ENCODE measurements at places on chromosomes 3 and 15.
A peak's percentile ranks its signal among the peaks of the same experiment; 100 is the strongest.

DNA sequence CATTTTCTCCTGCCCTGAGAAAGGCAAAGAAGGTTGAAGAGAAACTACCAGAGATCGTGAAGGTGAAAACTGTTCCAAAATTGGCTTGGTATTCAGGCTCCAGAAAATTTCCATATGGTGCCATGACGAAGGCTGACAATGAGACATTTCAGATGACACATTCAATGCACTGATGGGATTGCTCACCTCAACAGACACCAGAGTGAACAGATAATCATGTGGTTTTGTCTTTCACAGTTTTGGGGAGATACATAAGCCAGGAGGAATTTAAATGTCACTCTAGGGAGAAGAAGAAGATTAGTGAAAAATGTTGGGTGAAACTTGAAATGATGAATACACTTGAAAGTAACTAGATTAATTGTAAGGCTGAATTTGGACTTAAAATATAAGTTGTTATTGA lies 339.7 kb upstream of the EPHA3 start:
- no peak for DNase-seq

GRCh38 chr3:149085828-149086231 lies 503 bp downstream of the HLTF start:
- DNase-seq = peak; percentile 61

- DNase-seq = no peak
These were observed 479 bp downstream of the LRRC2 start for GRCh38 chr3:46565607-46566039.

GRCh38 chr3:14434498-14435151 lies 32.2 kb downstream of the SLC6A6 start:
- DNase-seq = no peak

DNA sequence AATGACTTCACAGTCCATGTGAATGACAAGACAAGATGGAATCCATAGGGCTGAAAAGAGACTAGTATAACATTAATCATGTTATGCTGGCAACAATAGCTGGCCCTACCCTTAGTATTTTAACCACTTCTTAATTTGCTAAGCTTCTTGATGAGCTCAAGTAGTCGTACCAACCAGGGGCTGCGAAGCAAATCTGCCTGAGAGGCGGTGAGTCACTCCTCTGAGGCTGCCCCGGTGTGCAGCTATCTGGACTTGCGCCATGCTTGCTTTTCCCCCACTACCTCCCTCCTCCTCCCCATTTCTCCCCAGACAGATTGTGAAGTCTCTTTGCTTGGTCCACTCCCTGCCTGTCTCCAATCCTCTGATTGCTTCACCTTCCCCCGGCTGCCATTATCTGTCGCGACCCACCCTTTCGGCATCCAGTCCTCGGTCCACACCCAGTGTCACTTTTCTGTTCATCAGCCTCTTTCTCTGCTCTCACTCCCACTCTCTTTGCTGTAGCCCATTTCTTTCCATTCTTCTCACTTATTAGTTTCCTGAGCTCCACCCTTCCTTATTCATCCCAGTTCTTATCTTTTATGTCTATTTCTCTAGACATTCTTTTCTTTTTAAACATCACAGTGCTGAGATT lies 42.7 kb downstream of the DUT start:
- DNase-seq = no peak

- DNase-seq = no peak
These were observed 244.3 kb upstream of the ADAMTS9 start for GRCh38 chr3:64932016-64932518.
